Immature natural killer cell (primary cell): ENCODE measurements at places on chromosomes 6 and 20.

GRCh38 chr6:149445095-149445466, 39.7 kb downstream of the ZC3H12D start:
- H3K36me3 ChIP-seq = no peaks in the 10 kb centered on the region
- no peak for DNase-seq
- no peaks in the 10 kb centered on the region for H3K4me1 ChIP-seq
- peaks cover 7% of the 10 kb centered on the region for H3K27me3 ChIP-seq

DNA sequence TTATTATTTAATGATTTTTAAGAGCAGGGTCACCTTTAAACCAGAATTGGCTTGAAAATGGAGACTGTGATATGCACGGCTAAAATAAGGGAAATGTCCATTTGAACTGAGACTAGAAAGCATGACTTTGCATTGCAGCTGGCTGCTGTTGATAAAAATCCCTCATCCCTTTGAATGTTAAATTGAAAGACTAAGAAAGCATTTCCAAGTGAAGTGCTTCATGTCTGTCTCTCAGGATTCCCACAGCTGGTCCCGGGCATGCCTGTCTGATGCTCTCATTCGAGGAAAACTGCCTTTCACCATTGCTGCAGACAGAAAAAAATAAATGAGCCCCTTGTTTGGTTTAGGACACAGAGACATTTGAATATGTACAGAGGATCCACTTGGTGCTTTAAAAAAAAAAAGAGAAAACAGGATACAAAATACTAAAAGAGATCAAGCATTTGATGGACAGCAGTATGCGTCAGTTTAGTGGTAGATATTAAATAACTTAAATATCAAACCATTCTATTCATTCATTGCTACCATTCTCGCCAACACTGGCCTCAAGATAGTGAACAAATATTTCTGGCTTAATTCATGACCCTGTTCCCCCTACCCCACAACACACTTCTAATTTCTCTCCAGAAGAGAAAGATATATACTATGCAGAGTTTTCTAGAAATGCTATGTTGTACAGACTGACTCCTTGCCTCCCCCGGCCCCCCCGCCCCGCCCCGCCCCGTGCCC, 55.0 kb downstream of the TBC1D7 start:
- peak overlapping the region; percentile 71 for H3K4me3 ChIP-seq
- peaks cover 31% of the 10 kb centered on the region for H3K4me1 ChIP-seq
- peak overlapping the region; percentile 54 for H3K27ac ChIP-seq
- no peaks in the 10 kb centered on the region for H3K36me3 ChIP-seq
- DNase-seq = no peak
- H3K27me3 ChIP-seq = peaks cover 6% of the 10 kb centered on the region

DNA sequence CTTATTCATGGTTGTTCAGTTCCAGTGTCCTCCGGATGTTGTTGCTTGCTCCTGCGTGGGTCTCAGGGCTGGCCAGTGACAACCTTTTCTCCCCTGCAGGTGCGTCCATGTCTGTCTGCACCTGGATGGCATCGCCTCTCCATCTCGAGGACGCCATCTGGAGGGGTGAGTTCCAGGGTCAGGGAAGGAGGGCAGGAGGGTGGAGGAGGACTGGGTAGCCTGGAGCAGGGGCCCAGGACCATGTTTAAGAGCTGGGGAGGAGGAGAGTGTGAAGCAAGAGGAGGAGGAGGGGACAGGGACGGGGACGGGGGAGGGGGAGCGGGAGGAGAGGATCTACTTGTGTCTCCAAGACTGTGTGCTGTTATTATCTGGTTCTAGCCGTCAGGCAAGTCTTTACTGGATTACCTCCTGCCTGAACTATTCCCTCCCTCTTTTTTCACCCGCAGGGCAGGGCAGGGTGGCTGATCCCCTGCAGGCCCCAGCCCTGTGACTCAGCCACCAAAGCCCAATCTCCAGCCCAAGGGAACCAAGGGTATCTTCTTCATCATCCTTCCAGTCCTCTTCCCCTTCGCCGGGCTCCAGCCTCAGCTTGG, 32.2 kb upstream of the TULP1 start:
- no peaks in the 10 kb centered on the region for H3K4me1 ChIP-seq
- no peak for DNase-seq
- no peaks in the 10 kb centered on the region for H3K27me3 ChIP-seq
- no peaks in the 10 kb centered on the region for H3K36me3 ChIP-seq
- no peak overlapping the region for H3K27ac ChIP-seq

DNA sequence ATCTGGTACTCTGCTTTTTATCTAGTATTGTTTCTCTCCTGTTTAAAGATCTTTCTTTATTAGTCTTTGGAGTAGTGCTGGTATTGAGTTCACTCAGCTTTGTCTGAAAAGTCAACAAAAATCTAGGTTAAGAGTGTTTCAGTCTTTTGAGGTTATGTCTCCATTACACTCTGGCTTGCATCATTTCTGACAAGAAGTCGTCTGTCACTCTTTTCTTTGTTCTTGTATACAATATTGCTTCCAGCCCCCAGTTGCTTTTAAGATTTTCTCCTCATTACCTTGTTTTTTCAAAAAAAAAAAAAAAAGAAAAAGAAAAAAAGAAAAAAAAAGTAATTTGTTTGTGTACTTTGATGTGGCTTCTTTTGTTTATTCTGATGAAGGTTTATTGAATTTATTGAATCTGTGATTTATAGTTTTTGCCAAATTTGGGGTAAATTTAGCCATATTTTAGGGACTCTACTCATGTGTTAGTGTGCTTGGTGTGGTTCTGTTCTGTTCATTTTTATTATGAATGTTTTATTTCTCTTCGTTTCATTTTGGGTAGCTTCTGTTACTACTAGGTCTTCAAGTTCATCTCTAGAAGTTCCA, 408.9 kb downstream of the CDKAL1 start:
- H3K4me3 ChIP-seq = no peak overlapping the region
- H3K36me3 ChIP-seq = peaks cover 17% of the 10 kb centered on the region
- peaks cover 1% of the 10 kb centered on the region for H3K27me3 ChIP-seq
- DNase-seq = no peak
- H3K27ac ChIP-seq = no peak overlapping the region

DNA sequence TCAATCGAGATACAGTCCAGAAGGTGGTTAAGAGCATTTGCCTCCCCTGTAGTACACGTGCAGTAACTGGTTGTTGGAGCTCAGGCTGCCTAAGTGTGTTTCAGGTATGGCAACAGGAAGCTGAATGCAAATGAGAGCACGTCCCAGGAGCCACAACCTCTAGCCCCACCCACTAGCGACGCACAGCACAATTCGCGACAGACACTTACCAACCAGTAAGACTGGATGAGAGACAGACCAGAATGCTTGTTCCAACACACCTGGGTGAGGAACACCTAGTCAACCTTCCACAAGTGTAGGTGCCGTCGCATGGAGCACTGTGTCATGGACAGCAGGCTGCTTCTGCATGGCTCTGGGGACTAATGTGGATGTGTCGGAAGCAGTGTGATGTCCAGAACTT, 7.2 kb upstream of the SERPINB1 start:
- peaks cover 26% of the 10 kb centered on the region for H3K4me1 ChIP-seq
- no peak overlapping the region for H3K4me3 ChIP-seq
- no peaks in the 10 kb centered on the region for H3K36me3 ChIP-seq
- no peaks in the 10 kb centered on the region for H3K27me3 ChIP-seq
- DNase-seq = no peak
- H3K27ac ChIP-seq = peak overlapping the region; percentile 65

GRCh38 chr6:87663434-87663833, 38.6 kb downstream of the AKIRIN2 start:
- no peaks in the 10 kb centered on the region for H3K27me3 ChIP-seq
- no peak overlapping the region for H3K4me3 ChIP-seq
- DNase-seq = no peak
- H3K36me3 ChIP-seq = peaks cover 16% of the 10 kb centered on the region
- H3K27ac ChIP-seq = peak overlapping the region; percentile 10

DNA sequence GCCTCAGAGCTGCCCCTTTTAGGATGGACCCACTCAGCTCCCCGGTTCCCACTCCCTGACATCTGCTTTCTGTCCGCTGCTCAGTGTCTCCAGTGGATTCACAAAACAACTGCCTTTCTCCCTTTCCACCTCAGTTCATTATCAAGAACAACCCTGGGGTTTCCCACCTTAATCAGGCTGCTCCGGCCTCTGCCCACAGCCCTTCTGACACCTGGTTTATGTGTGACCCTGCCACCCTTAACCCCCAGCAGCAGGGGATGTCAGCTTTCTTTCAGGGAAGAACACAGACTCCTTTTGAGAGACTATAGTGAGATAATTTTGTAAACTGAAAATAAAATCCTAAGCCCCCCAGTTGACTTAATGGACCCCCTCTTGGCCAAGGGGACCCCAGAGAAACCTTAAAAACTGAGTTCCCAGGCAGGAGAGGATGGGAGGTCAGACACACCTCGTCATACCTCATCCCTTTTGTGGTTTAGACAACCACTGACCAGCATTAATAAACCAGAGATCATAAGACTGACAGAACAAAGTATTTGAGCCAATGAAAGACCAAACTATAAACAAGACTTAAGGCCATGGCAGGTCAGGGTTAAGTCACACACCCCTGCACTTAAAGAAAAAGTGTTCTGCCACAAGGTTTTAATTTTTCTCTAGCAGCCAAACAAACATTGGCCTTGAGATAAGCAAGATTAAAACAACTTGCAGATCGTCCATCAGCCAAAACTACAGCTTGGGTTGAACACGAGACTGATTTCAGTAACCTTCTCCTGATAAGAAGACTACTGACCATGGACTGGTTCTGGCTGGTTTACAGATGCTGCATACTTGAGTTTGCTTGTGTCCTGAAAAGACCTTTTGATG, 42.4 kb upstream of the DDR1 start:
- DNase-seq = peak; percentile 68
- peak overlapping the region; percentile 86 for H3K27ac ChIP-seq
- peaks cover 48% of the 10 kb centered on the region for H3K4me1 ChIP-seq
- no peaks in the 10 kb centered on the region for H3K36me3 ChIP-seq

DNA sequence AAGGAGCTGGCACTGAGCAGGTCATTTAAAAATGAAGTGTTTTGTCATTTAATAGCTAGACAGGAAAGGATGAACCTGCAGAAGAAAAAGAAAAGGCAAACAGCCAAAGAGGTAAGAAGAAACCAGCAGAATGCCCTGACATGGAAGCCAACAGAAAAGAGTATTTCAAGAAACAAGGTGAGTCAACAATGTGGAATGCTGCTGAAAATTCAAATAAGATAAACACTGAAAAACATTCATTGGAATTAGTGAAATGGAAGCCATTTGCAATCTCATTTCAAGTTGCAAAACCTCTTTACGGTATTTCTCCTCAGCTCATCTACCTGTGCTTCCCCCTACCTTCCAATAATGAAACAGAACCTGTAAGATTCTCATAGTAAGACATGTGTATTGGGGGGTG, 59.6 kb downstream of the RWDD2A start:
- H3K4me3 ChIP-seq = no peak overlapping the region
- H3K27me3 ChIP-seq = peaks cover 3% of the 10 kb centered on the region
- no peak for DNase-seq
- H3K36me3 ChIP-seq = no peaks in the 10 kb centered on the region

DNA sequence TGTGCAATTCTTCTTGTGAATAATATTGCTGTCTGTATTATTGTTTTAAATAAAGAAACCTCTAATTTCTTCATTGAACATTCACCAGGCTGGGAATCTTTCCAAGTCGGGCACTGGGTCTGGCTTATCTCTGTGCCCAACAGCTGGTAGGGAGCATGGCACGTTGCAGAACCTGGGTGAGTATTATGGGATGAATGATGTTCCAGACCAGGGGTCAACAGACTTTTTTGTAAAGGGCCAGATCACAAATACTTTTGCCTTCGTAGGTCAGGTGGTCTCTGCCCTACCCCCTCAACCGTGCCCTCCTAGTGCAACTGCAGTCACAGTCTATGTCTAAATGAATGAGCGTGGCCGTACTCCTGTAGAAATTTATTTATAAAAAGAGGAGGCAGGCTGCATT, 81.6 kb upstream of the FOXQ1 start:
- H3K27me3 ChIP-seq = peaks cover 5% of the 10 kb centered on the region
- no peak overlapping the region for H3K4me3 ChIP-seq
- no peaks in the 10 kb centered on the region for H3K36me3 ChIP-seq
- no peak overlapping the region for H3K27ac ChIP-seq
- no peaks in the 10 kb centered on the region for H3K4me1 ChIP-seq

- H3K4me3 ChIP-seq = no peak overlapping the region
- H3K27ac ChIP-seq = no peak overlapping the region
- H3K36me3 ChIP-seq = no peaks in the 10 kb centered on the region
Measured at GRCh38 chr20:44091026-44091425, 96.0 kb downstream of the JPH2 start.

DNA sequence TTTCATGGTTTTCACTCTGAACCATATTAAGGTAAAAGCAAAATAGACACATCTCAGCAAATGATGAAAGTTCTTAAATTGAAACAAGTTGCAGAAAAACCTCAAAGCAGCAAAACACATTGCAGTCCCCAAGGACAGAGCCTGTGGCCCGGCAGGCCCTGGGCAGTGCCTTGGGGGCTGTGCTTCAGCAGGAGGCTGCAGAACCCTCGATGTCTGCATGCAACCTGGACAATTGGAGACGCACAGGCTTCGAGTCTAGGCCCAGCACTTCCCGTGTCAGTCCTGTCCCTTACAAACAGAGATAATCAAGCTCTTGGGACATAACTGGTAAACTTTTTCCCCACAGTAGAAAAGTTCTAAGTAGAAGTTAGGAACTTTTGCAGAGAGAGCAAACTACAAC, 9.2 kb downstream of the PYGB start:
- peaks cover 6% of the 10 kb centered on the region for H3K36me3 ChIP-seq
- H3K27me3 ChIP-seq = no peaks in the 10 kb centered on the region
- no peak overlapping the region for H3K4me3 ChIP-seq
- peaks cover 20% of the 10 kb centered on the region for H3K4me1 ChIP-seq

- H3K4me1 ChIP-seq = peaks cover 9% of the 10 kb centered on the region
- no peak overlapping the region for H3K27ac ChIP-seq
- peak overlapping the region; percentile 64 for H3K4me3 ChIP-seq
- DNase-seq = no peak
- no peaks in the 10 kb centered on the region for H3K36me3 ChIP-seq
Measured at GRCh38 chr6:87736809-87737540, 34.9 kb upstream of the AKIRIN2 start.

DNA sequence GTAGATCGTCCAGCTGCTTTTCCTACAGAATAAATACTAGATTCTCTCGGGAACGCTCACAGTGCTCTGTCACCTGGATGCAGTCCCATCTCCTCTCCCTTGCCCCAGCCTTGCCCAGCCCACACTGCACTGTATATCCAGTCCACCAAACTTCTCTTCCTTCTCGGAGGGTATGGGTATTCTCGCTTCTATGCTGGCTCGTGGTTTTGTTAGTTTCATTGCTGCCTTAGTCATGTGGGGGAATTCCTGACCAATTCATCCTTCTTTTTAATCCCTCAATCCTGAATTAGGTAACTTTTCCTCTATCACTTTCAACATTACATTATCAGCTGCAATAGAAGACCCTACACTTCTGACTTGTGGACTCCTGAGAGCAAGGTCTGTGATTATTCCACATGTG, 252.4 kb downstream of the GMDS start:
- H3K27me3 ChIP-seq = no peaks in the 10 kb centered on the region
- no peak for DNase-seq
- H3K36me3 ChIP-seq = peaks cover 7% of the 10 kb centered on the region
- H3K4me1 ChIP-seq = no peaks in the 10 kb centered on the region
- no peak overlapping the region for H3K27ac ChIP-seq
- H3K4me3 ChIP-seq = no peak overlapping the region

GRCh38 chr20:24872291-24873024, 76.6 kb upstream of the CST7 start:
- H3K27me3 ChIP-seq = no peaks in the 10 kb centered on the region
- no peak overlapping the region for H3K27ac ChIP-seq
- H3K4me1 ChIP-seq = no peaks in the 10 kb centered on the region
- H3K4me3 ChIP-seq = no peak overlapping the region
- DNase-seq = no peak

- peaks cover 26% of the 10 kb centered on the region for H3K36me3 ChIP-seq
- no peaks in the 10 kb centered on the region for H3K27me3 ChIP-seq
- H3K4me3 ChIP-seq = no peak overlapping the region
Measured at GRCh38 chr6:85580118-85580877, 13.4 kb downstream of the SNX14 start.
